ENCODE measurements at places on chromosomes 16 and 17. TPM values are rescaled to one million over a fixed set of nuclear protein-coding genes. Genes with fewer than 3 reads are reported as not detected.

The ITPRIPL2 gene
- 30.2 TPM for total RNA-seq

The MYO19 gene
- 27.4 TPM for total RNA-seq

The CD300A gene
- total RNA-seq: not detected

The SPATA20 gene
- 59.6 TPM for total RNA-seq

The TSPAN10 gene
- 2.1 TPM for total RNA-seq

The RAC3 gene
- total RNA-seq: 5.7 TPM

The KRT25 gene
- not detected for total RNA-seq

The TBC1D3I gene
- 0.28 TPM for total RNA-seq

The SERPINF2 gene
- 0.28 TPM for total RNA-seq

The SSTR5 gene
- total RNA-seq: not detected

The CNOT1 gene
- total RNA-seq: 94.5 TPM

The BAIAP3 gene
- 0.28 TPM for total RNA-seq

The AOC2 gene
- total RNA-seq: 0.28 TPM

The PDILT gene
- not detected for total RNA-seq

The RMI2 gene
- total RNA-seq: 1.4 TPM

The SCNN1G gene
- not detected for total RNA-seq

The KRTAP1-4 gene
- total RNA-seq: not detected

The CD300LG gene
- not detected for total RNA-seq
